NCI-H774 (cell line): ENCODE measurements at places on chromosomes 4 and X.

DNA sequence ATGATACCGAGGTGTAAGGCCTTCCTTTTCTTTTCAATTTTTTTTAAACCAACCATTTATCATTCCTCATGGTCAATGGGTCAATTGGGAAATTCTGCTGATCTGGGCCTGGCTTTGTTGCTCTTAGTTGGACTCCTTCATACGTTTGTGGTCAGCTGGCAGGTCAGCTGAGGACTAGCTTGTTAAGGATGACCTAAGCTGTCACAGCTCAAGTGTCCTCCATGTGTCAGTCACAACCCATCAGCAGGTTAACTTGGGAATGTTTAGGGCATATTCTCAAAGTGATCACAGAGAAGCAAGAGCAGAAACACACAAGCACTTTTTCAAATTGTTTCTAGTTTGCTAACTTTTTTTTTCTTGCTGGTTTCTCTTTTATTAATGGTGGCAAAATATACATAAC lies 117.4 kb upstream of the MAB21L2 start:
- DNase-seq, result no peak

DNA sequence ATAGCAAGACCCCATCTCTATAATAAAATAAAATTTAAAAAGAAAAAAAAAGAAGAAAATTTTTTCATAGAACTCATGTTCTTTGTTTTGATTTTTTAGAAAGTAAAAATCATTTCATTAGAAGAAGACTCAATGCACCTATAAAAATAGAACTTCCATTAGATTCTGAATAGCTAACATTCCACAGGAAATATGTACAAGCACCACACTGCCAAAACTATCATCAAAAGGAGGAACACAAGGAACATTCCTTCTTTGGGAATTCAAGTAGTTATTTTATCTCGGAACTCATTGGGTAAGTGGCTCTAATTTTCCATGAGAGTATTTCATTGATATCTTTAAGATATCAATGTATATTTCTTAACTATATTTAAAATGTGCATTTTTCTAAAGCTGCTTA lies 157.6 kb downstream of the CAMK2D start:
- no peak for DNase-seq

- DNase-seq, result no peak
These were observed 9.0 kb upstream of the TRPC3 start for GRCh38 chr4:121960818-121961217.

- DNase-seq, result no peak
These were observed 10.3 kb downstream of the WDR44 start for GRCh38 chrX:118356154-118356701.

DNA sequence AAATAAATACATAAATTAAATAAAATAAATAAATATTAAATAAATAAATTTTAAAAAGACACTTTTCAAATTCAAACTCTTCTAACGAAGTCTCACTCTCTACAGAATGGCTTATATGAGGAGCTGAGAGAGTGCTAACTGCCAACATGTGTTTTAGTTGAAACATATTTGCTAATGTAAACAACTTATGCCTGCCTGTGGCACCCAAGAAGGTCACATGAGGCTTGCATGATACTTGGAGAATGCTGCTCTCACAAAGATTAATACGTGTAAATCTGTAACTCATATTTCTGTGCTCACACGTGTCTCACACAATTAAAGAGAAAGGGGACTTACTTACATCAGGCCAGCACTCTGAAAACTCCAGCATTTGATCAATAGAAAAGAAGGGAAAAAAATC lies 43.2 kb upstream of the PITX2 start:
- DNase-seq, result no peak

DNA sequence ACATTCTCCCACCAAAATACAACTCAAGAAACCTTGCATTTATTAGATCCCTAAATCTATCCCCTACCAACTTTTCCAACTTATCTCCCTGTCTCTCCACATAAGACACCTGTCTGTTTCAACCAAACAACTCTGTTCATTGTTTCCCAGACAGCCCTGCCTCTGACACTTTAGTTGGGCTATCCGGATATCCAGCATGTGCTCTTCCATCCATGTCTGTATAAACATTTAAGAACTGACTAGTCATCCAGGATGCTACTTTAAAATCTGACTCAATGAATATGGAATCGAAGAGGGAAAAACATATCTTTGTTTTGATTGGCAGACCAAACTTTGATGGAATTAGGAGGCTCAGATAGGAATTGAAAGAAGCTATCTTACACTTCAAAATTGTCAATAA lies 143.2 kb upstream of the DCAF8L1 start:
- DNase-seq, result no peak

DNA sequence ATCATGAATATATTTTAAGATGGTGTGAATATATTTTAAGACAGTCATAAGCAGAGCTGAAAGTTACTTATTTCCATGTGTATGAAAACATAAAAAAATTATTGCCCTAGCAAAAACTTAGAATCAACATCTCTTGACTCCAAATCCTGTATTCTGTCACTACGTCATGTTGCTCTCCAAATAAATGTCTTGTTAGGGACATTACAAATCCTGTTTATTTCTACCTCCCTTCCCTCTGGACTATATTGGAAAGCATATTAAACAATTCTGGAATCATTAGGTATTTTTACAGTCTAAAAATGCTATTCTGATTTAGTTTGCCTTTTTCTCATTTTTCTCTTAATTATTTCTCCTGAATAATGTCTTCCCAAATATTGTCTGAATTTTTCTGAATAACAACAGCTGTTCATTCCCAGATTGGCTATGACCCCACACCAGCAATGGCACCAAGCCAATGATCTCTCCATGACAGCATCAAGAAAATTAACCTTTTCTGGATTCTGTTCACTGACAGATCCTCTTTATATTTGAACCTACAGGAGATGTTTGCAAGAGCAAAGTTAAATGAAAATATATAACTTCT lies 523.1 kb downstream of the IQCM start:
- DNase-seq, result no peak
